ENCODE measurements at places on chromosomes 4 and X.

GRCh38 chrX:65035446-65035770 is 59.2 kb upstream of the ZC4H2 start:
- DNase-seq, result no peak

GRCh38 chr4:147747787-147748454 is 16.0 kb downstream of the ARHGAP10 start:
- DNase-seq, result no peak

DNA sequence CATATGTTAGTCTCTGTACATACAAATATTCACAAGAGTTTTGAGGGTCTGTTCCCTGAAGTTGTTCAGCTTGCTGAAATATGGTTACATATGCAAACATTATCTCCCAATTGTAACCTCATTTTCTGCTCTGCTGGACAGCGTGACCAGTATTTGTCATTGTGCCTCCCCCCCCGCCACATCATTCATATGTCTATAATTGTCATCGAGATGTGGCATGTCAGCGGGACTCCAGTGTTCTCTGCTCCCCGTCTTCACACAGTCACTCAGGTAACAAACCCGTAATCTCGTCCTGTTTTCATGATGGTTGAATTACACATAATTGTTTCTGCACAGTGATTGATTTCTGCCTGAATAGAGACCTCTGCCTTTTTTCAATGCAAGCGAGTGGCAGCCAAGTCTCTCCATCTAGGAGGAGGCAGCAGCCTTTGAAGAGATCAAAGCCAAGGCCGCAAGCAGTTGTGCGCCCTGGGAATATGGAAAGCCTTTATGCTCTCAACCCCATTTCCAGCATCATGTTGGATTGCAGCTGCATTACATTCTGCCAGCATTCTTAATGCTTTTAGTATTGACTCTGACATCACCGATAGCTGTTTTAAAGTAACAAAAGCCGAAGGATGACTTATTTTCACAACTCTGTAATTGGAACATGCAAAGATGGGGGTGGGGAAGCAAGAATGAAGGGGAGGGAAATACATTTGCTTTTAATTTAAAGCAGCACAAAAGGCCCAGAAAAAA is 27.4 kb downstream of the LEF1 start:
- DNase-seq, result no peak

- no peak for DNase-seq
These were observed 346.8 kb downstream of the NR3C2 start for GRCh38 chr4:148095346-148095923.

DNA sequence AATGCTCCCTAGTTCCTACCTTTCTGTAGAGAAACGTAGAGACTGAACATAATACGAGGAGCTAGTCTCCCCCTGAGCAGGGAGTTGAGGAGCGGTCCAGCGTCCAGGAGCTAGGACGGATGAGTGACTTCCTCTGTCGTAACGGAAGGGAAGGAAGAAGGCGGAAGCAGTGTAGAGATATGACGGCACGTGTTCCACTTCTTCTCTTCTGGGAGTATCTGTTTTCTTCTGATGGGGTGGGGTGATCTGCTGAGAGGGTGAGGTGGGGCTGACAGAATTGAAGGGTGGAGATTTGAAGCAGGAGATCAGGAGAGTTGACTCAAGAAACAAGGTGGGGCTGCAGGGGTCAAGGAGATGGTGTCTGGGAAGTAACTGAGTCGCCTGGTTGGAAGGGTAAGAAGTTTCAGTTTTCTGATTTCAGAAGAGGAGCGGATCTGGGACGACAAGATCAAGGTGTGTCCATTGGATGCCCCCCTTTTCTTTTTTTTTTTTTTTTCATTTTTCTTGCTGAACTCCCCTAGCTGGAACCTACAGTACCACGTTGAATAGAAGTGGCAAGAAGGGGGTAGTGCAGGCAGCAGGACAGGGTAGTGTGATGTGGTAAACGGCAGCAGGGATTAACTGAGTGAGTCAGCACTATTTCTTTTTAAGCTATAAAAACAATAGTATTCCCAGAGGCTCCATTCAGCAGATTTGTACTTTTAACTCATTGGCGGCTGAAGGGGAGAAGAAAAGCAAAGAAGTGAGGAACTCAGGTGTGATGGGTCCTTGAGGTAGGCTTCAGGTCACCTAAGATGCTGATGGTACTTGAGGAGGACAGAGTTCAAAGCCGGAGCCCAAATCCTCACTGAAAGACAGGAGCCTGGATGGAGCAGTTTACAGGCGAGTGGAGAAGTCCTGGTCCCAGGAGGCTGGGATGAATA is 50.8 kb upstream of the SETD7 start:
- DNase-seq, result no peak

DNA sequence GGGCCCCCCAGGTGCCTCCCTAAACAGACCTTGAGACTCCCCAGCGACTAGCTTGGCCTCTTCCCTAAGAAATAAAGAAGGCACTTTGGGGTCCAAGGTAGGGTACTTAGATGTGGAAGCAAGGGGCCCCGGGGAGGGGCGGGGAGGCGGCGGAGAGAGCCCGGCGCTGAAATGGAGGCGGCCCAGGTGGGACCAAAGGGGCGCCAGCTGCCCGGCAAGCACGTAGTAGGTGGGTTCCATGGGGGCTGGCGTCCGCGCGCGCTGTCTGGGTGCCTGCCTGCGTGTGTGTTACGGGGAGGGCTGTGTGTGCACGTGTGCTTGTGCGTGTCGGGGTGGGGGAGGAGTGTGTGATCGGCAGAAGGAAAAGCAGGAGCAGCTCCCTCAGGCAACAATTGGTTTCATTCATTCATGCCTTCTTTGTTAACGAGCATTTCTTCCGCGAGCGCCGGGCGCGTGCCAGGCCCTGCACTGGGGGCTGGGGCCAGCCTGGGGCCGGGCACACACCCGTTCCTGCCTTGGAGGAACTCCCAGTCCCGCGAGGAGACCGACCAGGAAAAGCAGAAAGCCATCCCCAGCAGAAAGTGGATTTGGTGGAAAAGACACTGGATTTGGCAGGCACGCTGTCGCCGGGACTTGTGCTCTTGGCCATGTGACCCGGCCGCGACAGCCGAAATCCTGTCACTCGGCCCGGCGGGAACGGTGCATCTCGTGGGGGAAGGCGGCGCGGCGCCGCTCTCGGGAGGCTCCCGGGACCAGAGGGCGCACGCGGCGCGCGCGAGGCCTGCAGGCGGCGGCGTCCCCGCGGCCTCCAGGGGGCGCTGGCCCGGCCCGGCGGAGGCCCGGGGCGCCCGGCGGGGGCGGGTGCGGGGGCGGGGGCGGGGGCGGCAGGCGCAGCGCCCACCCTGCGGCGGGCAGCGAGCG is 3.3 kb upstream of the DUSP9 start:
- DNase-seq, result no peak

GRCh38 chrX:40671126-40671525 is 23.8 kb upstream of the CXorf38 start:
- DNase-seq, result no peak

DNA sequence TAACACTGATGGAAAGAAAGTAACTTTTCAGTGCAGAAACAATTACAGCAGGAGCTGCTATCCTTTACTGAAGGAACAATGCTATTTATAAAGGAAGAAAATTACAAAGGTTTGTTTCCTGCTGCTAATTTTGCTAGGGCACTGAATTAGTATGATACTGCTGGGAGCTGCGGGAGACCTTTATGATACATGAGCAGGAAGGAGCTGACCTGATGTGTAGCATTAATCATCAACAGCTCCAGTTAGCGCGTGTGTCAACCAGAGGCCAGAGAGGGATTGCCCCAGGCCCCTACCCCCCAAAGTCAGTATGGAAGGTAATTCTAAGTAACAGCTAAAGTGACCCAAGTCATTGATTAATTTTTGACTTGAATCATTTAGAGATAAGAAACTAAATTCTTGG is 728.9 kb downstream of the PCDH18 start:
- DNase-seq, result no peak

DNA sequence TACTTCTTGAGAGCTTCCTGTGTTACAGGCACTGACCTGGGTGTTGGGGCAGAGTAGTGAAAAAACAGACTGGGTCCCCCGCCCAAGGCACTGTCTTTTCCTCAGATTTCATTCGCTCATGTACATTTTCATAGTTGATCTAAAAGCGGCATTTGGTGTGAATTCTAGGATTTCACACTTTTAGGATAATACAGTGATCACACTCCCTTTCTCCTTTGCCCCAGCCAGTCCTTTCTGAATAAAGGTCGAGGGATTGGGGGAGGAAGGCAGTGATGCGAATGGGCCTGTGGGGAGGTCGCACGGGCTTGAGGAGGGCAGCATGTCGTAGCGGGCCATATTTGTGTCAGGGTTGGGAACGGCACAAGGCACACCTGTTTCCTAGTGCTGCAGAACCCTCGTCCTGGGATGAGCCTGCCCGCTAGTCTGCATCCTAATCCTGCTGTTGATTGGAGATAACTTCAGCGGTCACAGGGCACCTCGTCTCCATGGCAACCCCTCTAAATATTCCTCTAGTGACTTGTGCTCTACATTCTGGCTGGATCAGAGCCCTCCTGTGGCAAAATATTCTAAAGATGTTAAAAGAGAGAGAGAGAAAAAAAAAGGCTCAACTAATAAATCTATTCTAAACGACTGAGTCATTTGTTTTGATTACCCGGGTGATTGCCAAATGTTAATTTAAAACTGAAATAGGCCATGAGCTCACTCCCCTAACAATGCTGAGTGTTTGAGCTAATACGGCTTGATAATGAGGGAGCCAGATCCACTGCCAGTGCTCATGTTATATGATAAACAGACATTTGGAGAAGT is 21.8 kb downstream of the FHL1 start:
- no peak for DNase-seq

GRCh38 chr4:31667686-31668085 is 947.5 kb downstream of the PCDH7 start:
- DNase-seq, result no peak

- DNase-seq, result no peak
These were observed 178.6 kb upstream of the MAMLD1 start for GRCh38 chrX:150184491-150184890.

DNA sequence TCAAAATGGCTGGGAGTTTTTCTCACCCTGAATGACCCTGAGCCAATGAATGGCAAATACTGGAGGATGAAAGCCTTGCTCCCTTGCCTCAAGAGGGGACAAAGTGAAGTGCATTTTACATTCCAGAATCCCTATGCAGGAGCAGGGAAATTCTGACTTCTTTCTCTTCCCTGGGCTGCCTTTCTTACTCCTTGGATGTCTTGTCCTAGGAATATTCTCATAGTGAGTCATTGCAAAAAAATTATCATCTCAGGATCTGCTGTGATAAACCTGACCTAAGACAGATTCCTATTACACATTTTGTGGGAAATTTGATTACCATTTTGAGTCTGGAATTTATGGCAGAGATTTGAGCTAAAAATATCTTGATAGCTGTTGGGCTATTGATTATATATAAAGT is 199.9 kb downstream of the TMA16 start:
- no peak for DNase-seq

GRCh38 chrX:40514376-40514775 is 66.4 kb upstream of the ATP6AP2 start:
- no peak for DNase-seq

GRCh38 chrX:139025816-139026215 is 314.3 kb upstream of the FGF13 start:
- no peak for DNase-seq

DNA sequence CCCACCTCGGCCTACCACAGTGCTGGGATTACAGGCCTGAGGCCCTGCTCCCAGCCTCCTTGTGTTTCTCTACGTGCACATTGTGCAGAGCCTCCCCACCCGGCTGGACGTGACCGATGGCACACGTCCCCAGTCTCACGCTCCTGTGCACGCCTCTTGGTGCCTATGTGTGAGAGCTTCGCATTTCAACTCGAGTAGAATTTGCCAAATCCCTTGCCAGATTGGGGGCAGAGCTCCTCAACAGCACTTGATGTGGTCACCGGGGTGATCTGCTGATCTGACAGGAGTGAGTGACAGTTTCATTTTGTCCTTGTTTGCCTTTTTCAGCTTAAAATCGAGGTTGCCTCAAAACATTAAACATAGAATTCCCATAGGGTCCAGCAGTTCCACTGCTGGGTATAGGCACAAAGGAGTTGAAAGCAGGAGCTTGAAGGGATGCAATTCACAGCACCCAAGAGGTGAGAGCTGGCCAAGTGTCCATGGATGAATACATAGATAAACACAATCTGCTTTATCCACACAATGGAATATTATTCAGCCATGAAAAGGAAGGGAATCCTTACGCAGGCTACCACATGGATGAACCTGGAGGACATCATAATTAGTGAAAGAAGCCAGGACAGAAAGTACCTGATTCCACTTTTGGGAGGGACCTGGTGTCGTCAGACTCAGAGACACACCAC is 17.6 kb downstream of the TMEM187 start:
- no peak for DNase-seq

DNA sequence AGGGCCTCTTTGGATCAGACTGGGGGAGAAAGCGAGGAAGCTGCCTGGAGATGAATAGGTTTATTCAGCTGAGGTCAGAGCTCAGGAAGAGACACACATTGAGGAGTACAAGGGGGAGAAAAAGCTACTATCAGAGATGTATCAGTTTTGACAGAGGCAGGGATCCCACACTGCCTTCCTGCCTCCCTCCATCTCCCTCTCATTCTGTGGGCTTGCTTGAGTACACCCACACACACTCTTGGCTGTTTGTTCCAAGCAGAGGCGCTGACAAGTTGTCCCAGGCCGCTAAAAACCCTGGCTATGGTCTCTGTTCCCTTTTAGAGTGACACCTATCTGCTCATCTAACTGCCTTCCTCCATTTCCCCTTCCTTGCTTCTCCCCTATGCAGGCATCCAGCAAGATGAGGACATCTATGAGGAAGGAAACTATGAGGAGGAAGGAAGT is 5.2 kb downstream of the TSPYL2 start:
- DNase-seq, result no peak

DNA sequence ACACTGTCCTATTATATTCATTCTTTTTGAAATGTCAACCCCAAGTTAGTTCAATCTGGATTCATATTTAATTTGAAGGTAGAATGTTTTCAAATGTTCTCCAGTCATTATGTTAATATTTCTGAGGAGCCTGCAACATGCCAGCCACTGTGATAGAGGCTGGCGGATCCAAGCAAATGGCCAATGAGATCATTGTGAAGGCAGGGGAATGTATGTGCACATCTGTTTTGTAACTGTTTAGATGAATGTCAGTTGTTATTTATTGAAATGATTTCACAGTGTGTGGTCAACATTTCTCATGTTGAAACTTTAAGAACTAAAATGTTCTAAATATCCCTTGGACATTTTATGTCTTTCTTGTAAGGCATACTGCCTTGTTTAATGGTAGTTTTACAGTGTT is 1.6 kb downstream of the CXCL1 start:
- DNase-seq, result no peak

GRCh38 chr4:42519803-42520417 is 122.6 kb downstream of the SHISA3 start:
- no peak for DNase-seq

DNA sequence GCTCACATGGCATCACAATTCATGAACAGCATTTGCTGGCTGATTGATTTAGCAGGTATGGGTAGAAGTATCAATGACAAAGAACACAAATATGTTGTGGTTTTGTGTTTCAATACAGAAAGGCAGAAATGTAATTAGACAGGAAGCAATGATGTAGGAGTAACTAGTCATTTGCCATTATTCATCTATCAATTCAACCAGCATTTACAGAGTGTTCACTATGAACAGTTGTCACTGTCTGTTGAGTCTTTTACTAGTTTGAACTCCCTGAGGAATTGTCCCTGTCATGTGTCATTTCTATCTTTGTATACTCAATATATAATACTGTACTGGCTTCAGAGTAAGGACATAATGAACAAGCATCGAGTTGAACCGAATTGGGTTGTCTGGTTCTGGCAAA is 51.5 kb upstream of the ARHGAP24 start:
- no peak for DNase-seq

All from cortex of kidney (tissue), 1 donor.